GM23248 (cell line): ENCODE measurements at places on chromosomes 5 and 9. TPM values are rescaled to one million over a fixed set of nuclear protein-coding genes. Genes with fewer than 3 reads are reported as not detected.

- no peak for DNase-seq
Observed at GRCh38 chr5:154437281-154437965, 8.4 kb upstream of the SAP30L start.

- DNase-seq = no peak
Observed at GRCh38 chr5:132479111-132479951, 11.2 kb downstream of the IRF1 start.

GRCh38 chr5:110150199-110150598, 460.5 kb downstream of the MAN2A1 start:
- peak; percentile 22 for DNase-seq

The OR1J1 gene
- total RNA-seq = not detected in 2 replicates

The SCGB3A2 gene
- total RNA-seq = not detected in 2 replicates

DNA sequence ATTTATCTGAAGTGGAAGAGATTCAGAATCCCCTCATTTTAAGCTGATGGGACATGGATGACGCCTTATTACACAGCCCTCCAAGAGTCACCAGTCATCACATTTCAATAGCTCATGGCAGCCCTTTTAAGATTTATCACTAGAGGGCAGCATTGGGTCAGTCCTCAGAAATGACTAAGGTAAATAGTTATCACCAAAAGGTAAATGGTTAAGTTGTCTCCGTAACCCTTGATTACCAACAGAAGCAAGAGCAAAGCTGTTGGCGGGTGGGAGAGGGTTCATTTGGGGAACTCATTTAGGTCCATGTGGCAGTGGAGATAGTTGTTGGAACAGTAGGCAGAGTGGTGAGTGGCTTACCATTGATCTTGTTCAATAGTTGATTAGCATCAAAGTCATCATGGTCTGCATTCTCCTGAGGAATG, 12.0 kb upstream of the C9 start:
- DNase-seq = peak; percentile 72

DNA sequence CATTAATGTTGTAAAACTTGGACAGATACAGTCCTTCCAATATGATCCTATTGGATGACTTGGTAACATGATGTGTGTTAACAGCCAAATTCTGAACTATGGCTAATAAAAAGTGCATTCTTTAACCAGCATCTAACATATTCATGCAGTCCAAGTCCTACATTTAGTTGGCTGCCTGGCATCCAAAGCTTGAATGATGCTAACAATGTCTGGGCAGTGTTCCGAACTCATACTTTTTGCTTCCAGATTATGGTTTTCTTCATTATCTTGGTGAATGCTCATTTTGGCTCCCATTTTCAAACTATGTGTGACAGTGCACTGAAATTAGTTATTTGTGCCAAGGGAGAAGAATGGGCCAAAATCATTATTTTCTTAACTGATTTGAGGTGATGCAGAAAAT, 2.8 kb downstream of the FAM174A start:
- no peak for DNase-seq

The RANBP17 gene
- total RNA-seq = 3.8 and 5.6 TPM in 2 replicates

- no peak for DNase-seq
Observed at GRCh38 chr5:136269973-136270372, 77.0 kb upstream of the SMIM32 start.

The MVB12B gene
- 5.5 and 8.3 TPM in 2 replicates for total RNA-seq

- no peak for DNase-seq
Observed at GRCh38 chr9:38671372-38671731, 48.6 kb downstream of the FAM240B start.

DNA sequence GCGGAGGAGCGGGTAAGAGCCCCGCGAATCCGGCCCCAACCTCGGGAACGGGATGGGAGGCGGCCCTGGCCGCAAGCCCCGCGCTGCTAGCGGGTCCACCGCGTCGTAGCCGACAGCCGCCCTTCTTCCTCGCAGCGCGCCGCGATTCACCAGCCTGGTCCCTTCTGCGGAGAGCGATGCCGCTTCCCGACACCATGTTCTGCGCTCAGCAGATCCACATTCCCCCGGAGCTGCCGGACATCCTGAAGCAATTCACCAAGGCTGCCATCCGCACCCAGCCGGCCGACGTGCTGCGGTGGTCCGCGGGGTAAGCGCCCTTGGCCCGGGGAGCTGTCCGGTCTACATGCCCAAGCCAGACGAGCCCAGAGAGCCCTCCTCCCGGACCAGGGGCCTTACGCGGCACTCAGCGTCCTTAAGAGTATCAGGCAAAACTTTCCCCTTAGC, 335 bp downstream of the ROPN1L start:
- DNase-seq = peak; percentile 72

DNA sequence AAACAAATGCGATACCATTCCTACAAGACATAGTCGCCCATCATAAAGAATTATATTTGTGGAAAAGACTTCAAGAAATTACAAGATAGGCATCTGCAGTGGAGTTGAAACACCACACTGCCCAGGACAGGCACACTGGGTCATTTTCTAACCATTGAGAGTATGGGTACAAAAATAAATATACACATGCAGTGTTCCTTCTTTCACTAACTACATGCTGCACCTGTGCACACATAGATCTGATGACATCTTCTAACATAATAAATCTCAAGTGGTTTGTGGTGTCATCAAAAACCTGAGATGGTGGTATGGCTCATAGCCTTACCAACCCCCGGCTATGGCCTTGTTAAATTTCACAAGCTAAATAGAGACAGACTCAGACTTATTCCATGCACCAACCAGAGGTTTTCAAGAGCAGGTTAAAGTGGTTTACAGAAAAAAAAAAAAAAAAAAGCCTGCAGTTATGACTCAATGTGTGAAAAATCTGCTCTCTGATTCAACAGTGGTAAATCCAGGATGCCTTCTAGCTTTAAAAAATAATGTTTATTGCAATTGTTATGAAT, 12.4 kb upstream of the NFIB start:
- peak; percentile 75 for DNase-seq

The SPINK5 gene
- not detected in 2 replicates for total RNA-seq

GRCh38 chr5:31630931-31631330, 8.0 kb upstream of the PDZD2 start:
- DNase-seq = no peak

DNA sequence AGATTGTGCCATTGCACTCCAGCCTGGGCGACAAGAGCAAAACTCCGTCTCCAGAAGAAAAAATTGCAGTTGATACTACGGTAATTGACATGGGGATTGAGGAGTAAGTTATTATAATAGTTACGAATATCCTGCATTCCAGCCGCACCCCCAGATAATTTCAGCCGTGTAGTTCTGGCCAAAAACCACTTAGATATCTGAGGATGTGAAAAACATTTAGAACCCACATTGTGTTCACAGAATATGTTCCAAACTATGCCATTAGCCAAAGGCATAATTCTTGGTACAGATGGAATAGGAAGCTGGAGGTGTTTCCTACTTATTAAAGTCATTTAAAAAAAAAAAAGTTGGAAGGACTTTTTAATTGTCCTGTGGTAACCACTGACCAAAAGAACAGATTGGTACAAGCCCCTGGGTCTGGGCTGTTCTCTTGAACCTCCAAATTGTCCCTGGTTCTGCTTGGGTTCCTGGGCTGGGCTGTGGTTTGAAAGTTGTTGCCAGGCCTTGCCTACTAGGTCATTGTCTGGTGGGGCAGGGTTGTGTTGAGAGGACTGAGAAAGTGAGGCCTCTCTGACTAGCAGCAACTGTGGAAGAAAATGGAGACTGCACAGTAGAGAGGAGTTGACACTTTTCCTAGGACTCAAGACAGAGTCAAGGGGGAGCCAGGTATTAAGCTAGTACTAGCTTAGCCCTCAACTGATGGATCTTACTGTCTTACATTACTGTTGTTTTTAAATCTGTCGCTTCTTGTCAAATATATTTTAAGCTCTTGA, 198.8 kb downstream of the NR3C1 start:
- DNase-seq = peak; percentile 23

GRCh38 chr9:19698960-19699359, 89.9 kb downstream of the SLC24A2 start:
- no peak for DNase-seq

GRCh38 chr5:169670769-169671525, 33.9 kb downstream of the DOCK2 start:
- DNase-seq = no peak

The PCDHGA12 gene
- 8.6 and 10.9 TPM in 2 replicates for total RNA-seq

DNA sequence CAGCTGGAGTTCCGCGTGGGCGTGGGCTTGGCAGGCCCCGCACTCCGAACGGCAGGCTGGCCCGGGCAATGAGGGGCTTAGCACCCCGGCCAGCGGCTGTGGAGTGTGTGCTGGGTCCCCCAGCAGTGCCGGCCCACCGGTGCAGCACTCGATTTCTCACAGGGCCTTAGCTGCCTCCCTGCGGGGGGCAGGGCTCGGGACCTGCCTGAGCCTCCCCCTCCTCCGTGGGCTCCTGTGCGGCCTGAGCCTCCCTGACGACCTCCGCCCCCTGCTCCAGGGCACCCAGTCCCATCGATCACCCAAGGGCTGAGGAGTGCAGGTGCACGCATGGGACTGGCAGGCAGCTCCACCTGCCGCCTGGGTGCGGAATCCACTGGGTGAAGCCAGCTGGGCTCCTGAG, 191.8 kb downstream of the CYLC2 start:
- DNase-seq = no peak

GRCh38 chr9:21668516-21668915, 133.9 kb upstream of the MTAP start:
- no peak for DNase-seq
